Stimulated activated effector memory CD8-positive, alpha-beta T cell treated with anti-CD3 and anti-CD28 coated beads, Interleukin-12 subunit alpha, Interleukin-12 subunit beta, amount 100 ng/mL, for 72 hours (primary cell): ENCODE measurements at places on chromosomes 2 and 18.

DNA sequence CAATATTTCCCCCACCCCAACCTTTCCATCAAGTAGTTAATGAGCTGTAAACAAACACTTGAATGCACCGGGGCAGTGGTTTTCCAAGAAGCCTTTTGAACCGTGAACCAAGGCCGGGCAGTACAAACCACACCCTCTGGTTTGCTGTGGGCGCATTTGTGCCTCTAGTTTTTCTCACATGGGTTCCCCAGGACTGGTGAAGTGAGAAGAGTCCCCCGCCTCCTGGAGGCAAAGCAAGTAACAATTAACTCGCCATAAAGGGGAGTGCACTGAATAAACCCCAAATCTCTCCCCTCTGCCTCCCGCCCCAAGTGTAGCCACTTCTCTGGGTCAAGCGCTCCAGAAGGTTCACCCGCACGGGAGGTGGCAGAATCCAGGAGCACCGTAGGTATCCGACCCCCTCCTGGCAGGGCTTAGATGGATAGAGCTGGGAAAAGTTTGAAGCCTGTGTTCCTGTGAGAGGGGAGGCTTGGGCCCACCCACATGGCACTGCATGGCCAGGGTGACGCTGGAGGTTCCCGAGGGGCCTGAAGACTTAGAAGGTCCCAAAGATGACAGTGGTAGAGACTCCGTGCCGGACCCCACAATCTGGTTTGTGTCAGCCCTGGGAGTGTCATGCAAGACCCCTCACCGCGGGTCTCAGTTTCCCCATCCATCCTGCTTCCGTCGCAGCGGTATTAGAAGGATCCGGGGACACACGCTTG is 182.2 kb downstream of the SMAD2 start:
- DNase-seq: peak; percentile 43

GRCh38 chr2:127361929-127362885 is 25.6 kb downstream of the MAP3K2 start:
- no peak for DNase-seq

DNA sequence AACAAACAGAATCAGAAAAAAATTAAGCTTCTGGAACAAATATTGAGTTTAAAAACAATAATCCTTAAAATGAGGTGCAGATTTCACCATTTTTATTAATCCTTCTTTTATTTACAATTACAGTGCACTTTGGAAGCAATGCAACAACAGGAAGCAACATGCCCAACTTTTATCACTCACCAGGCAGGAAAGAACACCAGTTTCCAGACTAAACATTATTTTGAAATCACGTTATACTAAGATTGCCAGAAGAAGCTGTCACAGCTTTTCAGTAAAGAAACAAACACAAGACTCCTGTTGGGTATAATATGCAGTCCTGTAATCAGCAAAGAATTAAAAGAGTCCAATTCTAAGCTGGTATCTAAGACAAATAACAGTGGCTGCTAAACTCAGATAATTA is 137.9 kb upstream of the ZC3H15 start:
- no peak for DNase-seq

DNA sequence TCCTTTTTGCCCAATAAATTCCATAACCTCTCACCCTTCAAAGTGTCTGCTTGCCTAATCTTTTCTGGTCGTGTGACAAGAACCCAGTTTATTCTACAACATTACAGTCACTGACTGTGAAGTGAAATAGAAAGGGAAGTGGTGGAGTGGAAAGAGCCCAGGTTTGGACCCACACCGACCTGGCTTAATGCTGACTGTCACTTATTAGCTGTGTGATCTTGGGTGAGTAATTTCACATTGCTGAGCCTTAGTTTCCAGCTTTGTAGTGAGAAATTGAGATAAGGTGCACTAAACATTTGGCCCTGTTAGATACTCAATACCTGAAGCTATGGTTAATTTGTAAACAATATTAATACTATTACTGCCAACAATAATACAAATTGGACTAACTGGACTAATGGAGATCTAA is 291.1 kb downstream of the AGPS start:
- DNase-seq: no peak

DNA sequence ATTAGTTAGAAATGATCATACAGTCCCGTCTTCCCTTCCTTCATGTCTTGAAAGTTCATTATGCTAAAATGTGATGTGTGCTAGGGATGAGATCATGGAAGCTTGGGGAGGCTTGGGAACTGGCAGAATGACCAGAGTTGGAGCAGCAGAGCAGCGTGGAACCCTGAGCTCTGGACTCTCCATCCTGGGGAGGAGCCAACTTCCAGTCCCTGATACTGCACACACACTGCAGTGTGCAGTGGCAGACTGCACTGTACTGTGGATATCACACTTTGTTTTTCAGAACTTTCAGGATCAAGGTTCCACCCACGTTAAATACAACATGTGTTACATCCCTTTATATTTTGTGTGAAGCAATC is 27.3 kb upstream of the GREB1 start:
- DNase-seq: no peak

GRCh38 chr18:79641722-79642497 is 37.7 kb upstream of the CTDP1 start:
- no peak for DNase-seq
